ENCODE measurements at places on chromosomes 12 and 14. TPM values are rescaled to one million over a fixed set of nuclear protein-coding genes. Genes with fewer than 3 reads are reported as not detected.

STON2 gene
- 0.69 TPM for polyA plus RNA-seq

GXYLT1 gene
- polyA plus RNA-seq: 5.1 TPM

ALX1 gene
- polyA plus RNA-seq: not detected

TAS2R19 gene
- polyA plus RNA-seq: not detected

ITGB7 gene
- 238 TPM for polyA plus RNA-seq

KLHL33 gene
- 0.10 TPM for polyA plus RNA-seq

LRR1 gene
- 10.1 TPM for polyA plus RNA-seq

BIN2 gene
- polyA plus RNA-seq: 93.8 TPM

SMCO2 gene
- not detected for polyA plus RNA-seq

KCNMB4 gene
- polyA plus RNA-seq: 0.19 TPM

CSAD gene
- polyA plus RNA-seq: 0.58 TPM

SIX6 gene
- not detected for polyA plus RNA-seq

KRT6A gene
- polyA plus RNA-seq: not detected

ATXN7L3B gene
- 20.3 TPM for polyA plus RNA-seq

SAMD15 gene
- polyA plus RNA-seq: 0.08 TPM

SERPINA6 gene
- not detected for polyA plus RNA-seq

SRRM4 gene
- polyA plus RNA-seq: not detected

MANSC1 gene
- 0.23 TPM for polyA plus RNA-seq

SIX1 gene
- not detected for polyA plus RNA-seq

TAS2R13 gene
- not detected for polyA plus RNA-seq

HELB gene
- 6.9 TPM for polyA plus RNA-seq

C14orf180 gene
- polyA plus RNA-seq: not detected

KLRD1 gene
- polyA plus RNA-seq: 13.1 TPM

NOVA1 gene
- not detected for polyA plus RNA-seq

MMP17 gene
- 3.4 TPM for polyA plus RNA-seq

CEP290 gene
- polyA plus RNA-seq: 9.5 TPM

PLCZ1 gene
- not detected for polyA plus RNA-seq

AHNAK2 gene
- 0.68 TPM for polyA plus RNA-seq

All from IgD-negative memory B cell (primary cell).